CD4-positive, alpha-beta T cell (primary cell): ENCODE measurements at places on chromosomes 1 and 21. TPM values are rescaled to one million over a fixed set of nuclear protein-coding genes. Genes with fewer than 3 reads are reported as not detected.

The PWP2 gene
- 40.6 TPM for total RNA-seq

GRCh38 chr1:76500116-76500515, 367.2 kb upstream of the ST6GALNAC5 start:
- H3K27ac ChIP-seq = no peak overlapping the region
- no peak for DNase-seq
- no peaks in the 10 kb centered on the region for H3K27me3 ChIP-seq
- H3K36me3 ChIP-seq = no peaks in the 10 kb centered on the region
- no peak overlapping the region for H3K4me3 ChIP-seq

- H3K27ac ChIP-seq = no peak overlapping the region
- no peaks in the 10 kb centered on the region for H3K27me3 ChIP-seq
- no peak overlapping the region for H3K4me3 ChIP-seq
- H3K4me1 ChIP-seq = no peaks in the 10 kb centered on the region
- H3K36me3 ChIP-seq = no peaks in the 10 kb centered on the region
These were observed 11.0 kb upstream of the CASQ1 start for GRCh38 chr1:160179336-160179735.

- H3K4me1 ChIP-seq = peaks cover 67% of the 10 kb centered on the region
- H3K27ac ChIP-seq = no peak overlapping the region
- H3K4me3 ChIP-seq = peak overlapping the region; percentile 37
- no peak for DNase-seq
- H3K27me3 ChIP-seq = no peaks in the 10 kb centered on the region
These were observed 35.4 kb downstream of the GPR3 start for GRCh38 chr1:27427816-27428315.

The UQCRH gene
- 103 TPM for total RNA-seq

- no peak for DNase-seq
- H3K4me3 ChIP-seq = no peak overlapping the region
- no peak overlapping the region for H3K27ac ChIP-seq
- no peaks in the 10 kb centered on the region for H3K36me3 ChIP-seq
These were observed 65.4 kb upstream of the IPO9 start for GRCh38 chr1:201763455-201764140.

- H3K27ac ChIP-seq = no peak overlapping the region
- DNase-seq = no peak
- no peaks in the 10 kb centered on the region for H3K4me1 ChIP-seq
- H3K27me3 ChIP-seq = no peaks in the 10 kb centered on the region
- peaks cover 50% of the 10 kb centered on the region for H3K36me3 ChIP-seq
- H3K4me3 ChIP-seq = no peak overlapping the region
These were observed 12.5 kb downstream of the TRMT1L start for GRCh38 chr1:185144233-185144632.

The TAF13 gene
- total RNA-seq = 25.9 TPM

DNA sequence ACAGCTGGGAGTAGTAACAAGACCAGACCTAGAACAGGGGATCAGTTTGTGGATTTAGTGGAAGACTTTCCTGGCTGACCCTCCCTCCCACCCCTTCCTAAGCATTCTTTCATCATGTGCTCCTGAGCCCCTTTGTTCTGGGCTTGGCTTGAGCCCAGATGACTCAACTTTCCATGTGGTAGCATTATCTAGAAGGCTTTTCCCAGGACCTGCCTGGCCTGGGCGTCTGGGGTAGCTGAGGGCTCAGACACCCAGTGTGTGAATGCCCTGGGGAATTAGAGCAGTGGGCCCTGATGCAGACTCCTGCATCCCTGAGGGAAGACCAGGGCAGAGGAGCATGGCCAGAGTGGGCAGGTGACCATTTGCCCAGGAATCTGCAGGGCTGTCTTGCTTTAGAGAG, 44.1 kb upstream of the TSPAN2 start:
- no peaks in the 10 kb centered on the region for H3K36me3 ChIP-seq
- no peaks in the 10 kb centered on the region for H3K4me1 ChIP-seq
- DNase-seq = no peak
- no peak overlapping the region for H3K4me3 ChIP-seq
- peaks cover 1% of the 10 kb centered on the region for H3K27me3 ChIP-seq

GRCh38 chr1:6358757-6359201, 34.8 kb downstream of the ACOT7 start:
- H3K27me3 ChIP-seq = no peaks in the 10 kb centered on the region
- peak overlapping the region; percentile 27 for H3K4me3 ChIP-seq
- H3K27ac ChIP-seq = peak overlapping the region; percentile 58
- H3K4me1 ChIP-seq = peaks cover 52% of the 10 kb centered on the region
- no peak for DNase-seq

The TENT5C gene
- 123 TPM for total RNA-seq

DNA sequence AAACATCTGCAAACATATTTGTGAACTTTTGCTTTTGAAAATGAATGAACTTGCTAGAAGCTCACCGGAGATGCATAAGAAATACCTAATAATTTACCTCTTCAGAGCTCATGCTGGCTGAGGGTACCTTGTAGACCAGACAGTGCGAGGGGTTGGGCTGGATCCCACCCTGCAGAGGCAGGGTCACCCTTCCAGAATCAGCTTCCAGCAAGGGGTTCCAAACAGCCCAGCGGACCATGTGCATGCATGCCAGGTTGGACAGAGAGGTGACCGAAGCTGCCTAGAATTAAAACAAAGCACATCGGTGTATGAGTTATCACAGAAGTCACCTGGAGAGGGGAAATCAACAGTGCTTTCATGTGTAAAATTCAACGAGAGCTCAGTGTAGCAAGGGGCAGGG, 59.2 kb downstream of the NPHP4 start:
- no peak overlapping the region for H3K27ac ChIP-seq
- H3K4me3 ChIP-seq = no peak overlapping the region
- no peak for DNase-seq
- H3K4me1 ChIP-seq = peaks cover 6% of the 10 kb centered on the region
- no peaks in the 10 kb centered on the region for H3K27me3 ChIP-seq

DNA sequence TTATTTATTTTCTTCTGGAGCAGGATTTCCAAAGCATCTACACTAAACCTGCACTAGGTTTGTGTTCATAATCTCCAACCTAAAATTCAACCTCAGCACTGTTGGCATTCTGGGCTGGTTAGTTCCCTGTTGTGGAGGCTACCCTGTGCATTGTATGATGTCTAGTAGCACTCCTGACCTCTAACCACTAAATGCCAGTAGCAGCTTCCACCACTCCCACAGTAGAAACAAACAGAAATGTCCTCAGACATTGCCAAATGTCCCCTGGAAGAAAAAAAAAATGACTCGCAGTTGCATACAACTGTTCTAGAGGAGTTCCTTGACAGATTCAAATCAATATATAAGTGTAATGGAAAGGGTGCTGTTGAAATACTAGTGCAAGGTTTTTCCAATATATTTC, 18.9 kb downstream of the GRIK1 start:
- no peak overlapping the region for H3K4me3 ChIP-seq
- H3K27ac ChIP-seq = no peak overlapping the region
- no peaks in the 10 kb centered on the region for H3K36me3 ChIP-seq
- DNase-seq = no peak
- H3K27me3 ChIP-seq = no peaks in the 10 kb centered on the region

GRCh38 chr1:22331618-22332423, 119.8 kb upstream of the ZBTB40 start:
- H3K27me3 ChIP-seq = no peaks in the 10 kb centered on the region
- H3K27ac ChIP-seq = no peak overlapping the region
- no peak overlapping the region for H3K4me3 ChIP-seq

DNA sequence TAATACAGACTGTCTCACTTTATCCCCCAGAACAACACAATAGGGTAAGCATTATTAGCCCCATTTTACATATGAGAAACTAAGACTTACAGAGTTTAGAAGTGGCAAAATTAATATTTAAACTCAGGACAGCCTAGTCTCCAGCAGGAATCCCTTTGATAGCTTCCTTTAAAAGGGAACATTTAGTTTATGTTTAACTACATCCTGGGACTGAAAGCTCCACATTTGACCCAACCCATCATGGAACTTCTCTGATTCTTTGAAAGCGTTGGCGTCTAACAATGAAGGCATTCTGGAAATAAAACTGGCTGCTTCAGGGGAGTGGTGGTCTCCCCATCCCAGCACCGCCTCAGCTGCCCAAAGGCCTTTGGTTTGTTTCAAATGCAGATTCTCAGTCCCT, 250.6 kb upstream of the NFIA start:
- no peak overlapping the region for H3K27ac ChIP-seq
- H3K27me3 ChIP-seq = peaks cover 4% of the 10 kb centered on the region
- no peak for DNase-seq
- H3K36me3 ChIP-seq = no peaks in the 10 kb centered on the region

- DNase-seq = no peak
- H3K36me3 ChIP-seq = no peaks in the 10 kb centered on the region
- H3K27me3 ChIP-seq = no peaks in the 10 kb centered on the region
- no peak overlapping the region for H3K27ac ChIP-seq
These were observed 19.8 kb downstream of the LRRC38 start for GRCh38 chr1:13494025-13494424.

The CFHR4 gene
- total RNA-seq = not detected

GRCh38 chr1:171655746-171656116, 3.2 kb upstream of the MYOC start:
- no peak overlapping the region for H3K4me3 ChIP-seq
- peaks cover 12% of the 10 kb centered on the region for H3K27me3 ChIP-seq
- no peak for DNase-seq
- H3K27ac ChIP-seq = no peak overlapping the region

DNA sequence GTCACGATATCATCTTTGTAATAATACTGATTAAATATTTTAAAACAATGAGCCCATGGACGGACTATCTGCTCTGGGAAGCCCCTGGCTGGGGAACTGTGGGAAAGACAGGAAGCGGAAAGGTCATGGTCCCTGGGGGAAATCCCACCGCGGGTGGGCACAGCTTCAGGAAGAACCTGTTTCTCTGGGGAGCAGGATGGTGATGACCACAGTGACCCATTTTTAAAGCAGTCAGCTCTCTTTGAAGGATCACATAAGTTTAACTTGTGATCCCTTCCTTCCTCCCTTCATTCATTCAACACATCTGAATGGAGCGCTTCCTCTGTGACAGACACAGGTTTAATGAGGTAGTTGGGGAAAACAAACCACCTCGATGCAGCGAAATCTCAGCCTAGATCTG, 73.0 kb downstream of the DHRS3 start:
- no peaks in the 10 kb centered on the region for H3K27me3 ChIP-seq
- H3K4me1 ChIP-seq = no peaks in the 10 kb centered on the region
- no peak overlapping the region for H3K27ac ChIP-seq
- H3K4me3 ChIP-seq = no peak overlapping the region
- DNase-seq = no peak

The CRYBG2 gene
- 1.3 TPM for total RNA-seq

DNA sequence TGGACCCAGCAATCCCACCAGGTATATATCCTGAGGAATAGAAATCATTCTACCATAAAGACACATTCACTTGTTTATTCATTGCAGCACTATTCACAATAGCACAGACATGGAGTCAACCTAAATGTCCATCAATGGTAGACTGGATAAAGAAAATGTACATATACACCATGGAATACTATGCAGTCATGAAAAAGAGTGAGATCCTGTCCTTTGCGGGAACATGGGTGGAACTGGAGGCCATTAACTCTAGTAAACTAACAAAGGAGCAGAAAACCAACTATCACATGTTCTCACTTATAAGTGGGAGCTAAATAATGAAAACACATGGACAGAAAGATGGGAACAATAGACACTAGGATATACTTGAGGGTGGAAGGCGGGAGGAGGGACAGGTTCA, 36.1 kb upstream of the PRKACB start:
- H3K27ac ChIP-seq = no peak overlapping the region
- no peaks in the 10 kb centered on the region for H3K36me3 ChIP-seq
- DNase-seq = no peak
- H3K27me3 ChIP-seq = no peaks in the 10 kb centered on the region

DNA sequence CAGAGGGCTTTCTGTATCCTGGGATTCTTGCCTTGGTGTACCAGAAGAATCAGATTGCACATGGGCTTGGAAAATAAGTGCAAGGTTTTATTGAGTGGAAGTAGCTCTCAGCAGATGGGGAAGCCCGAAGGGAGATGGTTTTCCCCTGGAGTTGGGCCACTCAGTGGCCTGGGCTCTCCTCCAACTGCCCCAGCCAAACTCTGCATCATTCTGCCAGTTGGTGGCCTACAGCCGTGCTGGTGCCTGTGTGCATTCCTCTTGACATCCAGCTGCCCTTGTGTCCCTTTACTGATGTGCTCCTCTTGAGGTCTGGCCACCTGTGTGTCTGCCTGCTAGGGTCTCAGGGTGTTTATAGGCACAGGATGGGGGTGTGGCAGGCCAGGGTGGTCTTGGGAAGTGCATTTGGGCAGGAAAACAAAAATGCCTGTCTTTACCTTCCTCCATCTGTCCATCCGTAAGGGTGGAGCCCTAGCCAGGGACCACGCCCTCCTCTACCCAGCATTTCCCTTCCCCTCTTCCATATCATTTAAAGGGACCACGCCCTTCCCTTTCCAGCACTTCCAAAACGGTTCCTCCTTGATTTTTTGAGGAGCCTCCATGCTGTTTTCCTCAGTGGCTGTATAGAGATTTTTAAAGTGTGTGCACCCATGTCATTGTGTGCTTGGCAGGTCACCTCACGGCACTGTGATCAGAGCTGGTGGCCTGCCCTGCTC, 18.9 kb downstream of the SNAP47 start:
- no peak overlapping the region for H3K4me3 ChIP-seq
- no peaks in the 10 kb centered on the region for H3K27me3 ChIP-seq
- no peak for DNase-seq

The CCDC27 gene
- not detected for total RNA-seq

The CRYAA gene
- total RNA-seq = not detected

- H3K4me3 ChIP-seq = no peak overlapping the region
- H3K27me3 ChIP-seq = peaks cover 14% of the 10 kb centered on the region
- H3K4me1 ChIP-seq = peaks cover 4% of the 10 kb centered on the region
- DNase-seq = no peak
These were observed 7.0 kb downstream of the SH2D5 start for GRCh38 chr1:20725189-20726117.

GRCh38 chr1:24353292-24353891, 34.2 kb downstream of the GRHL3 start:
- DNase-seq = no peak
- peaks cover 3% of the 10 kb centered on the region for H3K36me3 ChIP-seq
- H3K4me1 ChIP-seq = peaks cover 10% of the 10 kb centered on the region
- H3K4me3 ChIP-seq = no peak overlapping the region
